Uterus (tissue), 4 donors: ENCODE measurements at places on chromosomes 2 and 18.

DNA sequence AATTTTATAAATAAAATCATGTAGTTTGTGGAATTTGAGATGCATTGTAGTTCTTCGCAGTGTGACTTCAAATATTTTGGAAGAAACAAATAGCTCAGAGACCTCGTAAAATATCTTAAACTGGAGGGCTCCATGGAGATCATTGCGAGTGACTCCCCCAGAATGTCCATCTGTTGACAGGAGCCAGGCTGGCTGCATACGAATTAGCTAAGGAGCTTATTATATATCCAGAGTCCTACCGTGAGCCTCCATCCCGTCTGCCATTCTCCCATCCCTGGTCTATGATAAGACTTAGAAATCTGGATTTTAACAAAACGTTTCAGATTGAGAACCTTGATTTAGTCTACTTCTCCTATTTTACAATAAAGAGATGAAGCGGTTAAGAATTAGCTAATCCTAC, 80.2 kb downstream of the MSH2 start:
- H3K4me3 ChIP-seq: no peak overlapping the region
- no peaks in the 10 kb centered on the region for H3K36me3 ChIP-seq
- H3K4me1 ChIP-seq: no peaks in the 10 kb centered on the region
- no peak for DNase-seq
- H3K27me3 ChIP-seq: no peaks in the 10 kb centered on the region

DNA sequence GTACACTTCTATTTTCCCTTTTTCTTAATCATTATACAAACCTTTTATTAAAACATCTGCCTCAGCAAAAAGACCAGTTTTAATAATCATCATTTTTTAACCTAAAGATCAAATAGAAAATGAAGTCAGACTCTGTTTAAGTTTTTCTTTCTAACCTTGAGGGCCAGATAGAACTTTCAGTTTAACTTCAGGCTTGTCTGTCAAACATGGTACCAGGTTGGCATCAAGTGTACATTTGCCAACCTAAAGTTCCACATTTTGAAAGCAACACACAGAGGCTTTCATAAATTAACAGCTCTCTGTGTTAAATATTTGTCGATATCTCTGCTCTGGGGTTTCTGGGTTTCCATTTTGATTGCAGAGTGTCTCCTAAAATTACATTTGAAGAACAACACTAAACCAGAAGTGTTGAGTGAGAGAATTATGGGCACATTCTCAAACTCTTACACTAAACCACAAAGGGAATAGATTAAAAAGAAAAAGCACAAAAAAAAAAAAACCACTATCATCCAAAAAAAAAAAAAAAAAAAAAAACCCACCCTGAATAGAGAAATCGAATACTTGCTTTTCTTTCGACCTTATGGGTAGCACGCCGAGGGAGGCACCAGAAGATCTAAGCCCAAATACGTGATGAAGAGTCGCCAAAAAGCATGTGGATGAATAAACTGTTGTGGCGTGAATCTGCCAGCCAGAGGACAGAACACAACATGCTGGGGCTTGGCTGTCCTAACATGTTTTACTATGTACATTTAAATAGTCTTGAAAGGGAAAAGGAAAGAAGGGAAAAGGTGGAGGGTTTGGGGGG, 166.2 kb downstream of the TCF4 start:
- peak overlapping the region; percentile 77 for H3K27ac ChIP-seq
- peak; percentile 50 for DNase-seq
- no peaks in the 10 kb centered on the region for H3K27me3 ChIP-seq
- H3K4me1 ChIP-seq: no peaks in the 10 kb centered on the region
- H3K36me3 ChIP-seq: no peaks in the 10 kb centered on the region

DNA sequence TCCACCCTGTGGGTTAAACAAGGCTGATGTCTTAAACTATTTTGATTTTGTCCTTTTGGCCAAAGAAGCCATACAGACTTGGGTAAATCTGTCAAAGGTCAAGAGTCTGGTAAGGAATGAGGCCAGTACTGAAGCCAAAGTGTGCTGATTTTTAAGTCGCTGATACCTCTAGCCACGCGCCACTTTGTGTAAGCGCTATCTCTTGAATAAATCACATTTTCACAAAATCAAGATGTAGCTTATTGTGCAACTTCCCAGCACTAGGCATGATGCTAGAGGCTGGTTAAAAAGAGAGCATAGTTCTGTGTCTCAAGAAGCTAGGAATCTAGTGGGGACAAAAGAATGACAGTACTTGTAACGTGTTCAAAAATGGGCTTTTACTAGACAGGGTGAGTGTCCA, 510.6 kb upstream of the RAB6C start:
- no peak overlapping the region for H3K27ac ChIP-seq
- no peak for DNase-seq
- no peak overlapping the region for H3K4me3 ChIP-seq
- H3K4me1 ChIP-seq: no peaks in the 10 kb centered on the region

GRCh38 chr2:85265304-85265703, 62.5 kb downstream of the TGOLN2 start:
- H3K4me3 ChIP-seq: no peak overlapping the region
- H3K36me3 ChIP-seq: no peaks in the 10 kb centered on the region
- H3K4me1 ChIP-seq: no peaks in the 10 kb centered on the region
- peak; percentile 43 for DNase-seq
- H3K27me3 ChIP-seq: no peaks in the 10 kb centered on the region
- peak overlapping the region; percentile 61 for H3K27ac ChIP-seq

- no peak overlapping the region for H3K27ac ChIP-seq
- H3K4me3 ChIP-seq: no peak overlapping the region
- no peak for DNase-seq
- no peaks in the 10 kb centered on the region for H3K4me1 ChIP-seq
- no peaks in the 10 kb centered on the region for H3K27me3 ChIP-seq
These were observed 151.8 kb downstream of the MGAT5 start for GRCh38 chr2:134405611-134406081.
